GM13976 (cell line): ENCODE measurements at places on chromosomes 11 and 22.

DNA sequence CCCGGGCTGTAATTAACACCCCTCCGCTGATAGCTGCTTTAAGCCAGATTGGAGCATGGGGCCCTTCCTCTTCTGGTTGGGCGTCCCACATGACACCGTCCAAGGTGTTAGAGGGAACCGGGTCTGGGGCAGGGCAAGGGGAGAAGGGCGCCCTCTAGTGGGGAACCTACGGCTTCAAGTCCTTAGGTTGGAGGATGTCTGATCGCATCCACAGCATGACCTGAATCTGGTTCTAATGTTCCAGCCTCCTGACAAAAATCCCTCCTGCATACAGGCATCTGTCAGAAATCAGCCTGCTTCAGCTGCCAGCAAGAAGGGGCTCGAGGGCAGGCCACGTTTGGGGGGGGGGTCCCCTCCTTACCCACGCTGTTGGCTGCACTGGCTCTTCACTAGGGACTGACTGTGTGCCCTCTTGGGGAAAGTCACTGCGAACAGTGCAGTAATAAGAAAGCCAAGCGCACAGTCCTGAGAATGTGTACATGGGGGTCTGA, 94.2 kb upstream of the TBCEL start:
- DNase-seq, result peak; percentile 81

DNA sequence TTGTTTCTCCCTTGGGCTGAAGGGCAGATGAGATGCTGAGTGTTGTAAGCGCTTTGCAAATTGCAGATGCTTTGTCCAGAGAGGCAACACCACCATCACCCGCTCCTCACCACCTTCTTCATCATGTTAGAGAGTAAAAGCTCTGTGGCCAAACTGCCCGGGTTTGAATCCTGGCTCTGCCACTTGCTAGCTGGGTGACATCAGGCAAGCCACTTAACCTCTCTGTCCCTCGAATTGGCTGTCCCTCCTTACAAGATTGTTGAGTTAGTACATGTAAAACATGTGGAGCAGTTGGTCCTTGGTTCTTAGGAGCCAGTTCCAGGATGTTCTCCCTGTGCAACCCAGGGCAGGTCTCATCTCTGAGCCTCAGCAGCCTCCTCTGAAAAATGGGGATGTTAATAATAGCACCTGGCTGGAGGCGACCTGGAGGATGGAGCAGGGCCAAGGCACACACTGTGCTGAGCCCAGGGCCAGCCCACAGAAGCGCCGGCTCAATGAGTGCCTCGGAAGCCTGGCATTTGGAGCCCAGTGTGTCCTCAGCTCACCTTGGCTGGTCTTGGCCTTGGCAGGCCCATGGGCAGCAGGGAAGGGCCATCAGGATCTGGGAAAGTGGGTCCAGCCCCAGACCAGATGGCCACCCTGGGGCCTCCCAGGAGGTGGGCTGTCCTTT, 10.5 kb downstream of the C11orf86 start:
- DNase-seq, result no peak

GRCh38 chr11:17559341-17560087, 12.5 kb downstream of the OTOG start:
- no peak for DNase-seq

GRCh38 chr11:69818603-69819441, at the start of gene FGF3:
Gene FGF3, minus strand, starts transcription at chr11:69819416. Its CDS starts 483 bp downstream, at chr11:69818933.
- no peak for DNase-seq

DNA sequence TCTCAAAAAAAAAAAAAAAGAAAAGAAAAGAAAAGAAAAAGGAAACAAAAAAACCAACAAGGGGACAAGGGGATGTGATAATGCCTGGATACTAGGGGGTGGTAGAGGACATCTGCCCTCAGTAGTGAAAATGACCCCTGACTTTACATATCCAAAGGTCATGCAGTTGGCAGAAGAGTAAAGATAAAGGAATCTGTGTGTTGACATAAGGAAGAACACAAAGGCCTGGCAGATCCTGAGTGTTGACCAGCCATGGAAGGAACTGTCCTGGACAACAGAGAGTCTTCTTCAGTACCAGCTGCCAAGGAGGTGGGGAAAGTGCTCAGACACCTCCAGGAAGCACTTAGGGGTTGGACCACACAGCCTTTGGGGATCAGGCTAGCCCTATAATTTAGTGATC, 12.6 kb downstream of the SLC43A1 start:
- peak; percentile 16 for DNase-seq

DNA sequence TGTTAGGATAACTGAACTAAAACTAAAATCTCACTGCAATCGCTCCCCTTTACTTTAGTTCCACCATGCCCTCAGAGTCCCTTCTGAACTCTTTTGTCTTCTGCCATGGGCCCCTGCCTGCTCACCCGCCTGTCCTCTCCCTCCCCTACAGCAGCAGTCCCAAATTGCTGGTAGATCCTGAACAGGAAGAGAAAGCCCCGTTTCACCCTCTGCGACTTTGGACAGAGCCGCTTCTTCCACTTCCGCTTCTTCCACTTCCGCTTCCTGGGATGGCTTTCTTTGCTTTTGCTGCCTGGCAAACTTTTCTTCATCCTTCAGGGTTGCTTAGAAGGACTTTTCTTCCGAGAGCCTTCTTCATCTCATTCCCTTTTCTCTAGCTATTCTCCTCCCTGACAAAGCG, 35.7 kb upstream of the TLCD5 start:
- no peak for DNase-seq

DNA sequence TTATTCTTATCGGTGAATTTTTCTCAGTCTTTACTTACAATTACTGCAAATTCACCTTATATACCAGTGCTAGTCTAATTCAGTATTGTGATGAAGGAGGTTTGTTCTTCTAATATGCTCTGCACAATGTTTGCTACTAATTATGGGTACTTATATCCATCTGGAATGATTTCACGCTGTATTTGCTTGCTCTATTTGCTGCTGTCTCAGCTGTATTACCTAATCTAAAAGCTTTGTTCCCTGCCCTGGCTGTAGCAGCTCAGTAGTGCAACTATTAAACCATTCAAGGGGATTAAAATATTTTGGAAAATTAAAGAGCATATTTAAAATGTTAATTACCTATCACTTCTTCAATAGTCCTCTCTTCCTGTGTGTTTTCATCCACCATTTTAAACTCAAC, 375.3 kb downstream of the LUZP2 start:
- DNase-seq, result no peak

DNA sequence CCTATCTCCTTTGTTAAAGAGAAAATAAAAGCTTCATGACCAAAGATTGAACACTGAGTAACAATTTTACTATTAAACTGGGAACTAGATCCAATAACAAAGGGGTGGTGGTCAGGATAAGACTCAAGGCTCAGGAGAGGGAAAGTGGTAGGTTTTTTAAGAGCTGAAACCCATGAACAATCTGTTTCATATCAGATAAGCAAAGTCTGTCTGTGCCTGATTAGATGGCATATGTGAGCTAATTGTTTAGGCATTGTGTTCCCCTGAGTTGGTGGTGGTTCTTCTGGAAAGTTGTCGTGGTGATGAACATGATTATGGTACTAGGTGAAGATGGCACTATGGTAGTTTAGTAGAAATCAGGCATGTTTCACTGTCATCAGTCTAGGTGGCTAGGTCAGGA, 24.4 kb downstream of the USP47 start:
- DNase-seq, result no peak

- no peak for DNase-seq
Measured at GRCh38 chr11:118928870-118929500, 3.3 kb upstream of the BCL9L start.

DNA sequence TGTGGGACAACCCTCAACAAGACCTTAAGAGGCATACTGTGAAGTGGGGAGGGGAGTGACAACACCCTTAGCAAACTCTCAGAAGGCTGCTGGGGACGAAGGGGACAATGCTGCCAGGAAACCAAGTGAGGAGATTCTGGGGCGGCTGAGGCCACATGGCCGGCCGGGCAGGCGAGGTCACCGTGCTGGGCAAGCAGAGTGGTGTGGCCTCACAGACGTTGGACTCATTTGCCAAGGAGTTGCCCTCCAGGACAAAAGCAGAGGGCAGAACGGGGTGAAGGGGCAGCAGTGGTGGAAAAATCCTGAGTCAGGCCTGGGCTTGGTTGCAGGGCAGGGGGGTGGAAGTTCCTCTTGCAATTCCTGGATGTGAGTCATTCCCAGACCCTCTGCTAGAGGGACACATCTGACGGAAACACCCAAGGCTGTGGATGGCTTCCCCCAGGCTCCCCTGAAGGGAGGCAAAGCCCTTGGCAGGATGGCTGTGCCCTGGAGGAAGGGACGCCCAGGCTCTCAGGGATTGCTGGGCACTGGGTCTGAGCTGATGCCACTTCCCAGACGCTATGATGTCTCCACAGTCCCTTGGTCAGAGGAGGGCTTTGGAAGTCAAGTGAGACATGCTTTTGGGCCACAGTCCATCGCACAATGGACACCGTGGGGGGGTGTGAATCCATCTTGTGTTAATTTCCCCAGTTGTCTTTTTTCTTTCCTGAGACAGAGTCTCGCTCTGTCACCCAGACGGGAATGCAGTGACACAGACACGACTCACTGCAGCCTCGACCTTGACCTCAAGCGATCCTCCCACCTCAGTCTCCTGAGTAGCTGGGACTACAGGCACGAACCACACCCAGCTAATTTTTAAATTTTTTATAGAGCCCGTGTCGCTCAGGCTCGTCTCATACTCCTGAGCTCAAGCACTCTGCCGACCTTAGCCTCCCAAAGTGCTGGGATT, 16.2 kb upstream of the SHANK3 start:
- DNase-seq, result no peak

- DNase-seq, result peak; percentile 68
Measured at GRCh38 chr11:77147668-77148321, 19.7 kb downstream of the MYO7A start.

GRCh38 chr11:118917481-118918127, 8.1 kb downstream of the BCL9L start:
- no peak for DNase-seq

GRCh38 chr11:23099256-23099655, 239.0 kb upstream of the CCDC179 start:
- no peak for DNase-seq

GRCh38 chr11:120031612-120032600, 106.0 kb downstream of the TRIM29 start:
- DNase-seq, result no peak

GRCh38 chr11:126214441-126214840, 2.9 kb downstream of the FAM118B start:
- no peak for DNase-seq

- DNase-seq, result no peak
Measured at GRCh38 chr22:27065279-27065678, 407.9 kb downstream of the MIAT start.

DNA sequence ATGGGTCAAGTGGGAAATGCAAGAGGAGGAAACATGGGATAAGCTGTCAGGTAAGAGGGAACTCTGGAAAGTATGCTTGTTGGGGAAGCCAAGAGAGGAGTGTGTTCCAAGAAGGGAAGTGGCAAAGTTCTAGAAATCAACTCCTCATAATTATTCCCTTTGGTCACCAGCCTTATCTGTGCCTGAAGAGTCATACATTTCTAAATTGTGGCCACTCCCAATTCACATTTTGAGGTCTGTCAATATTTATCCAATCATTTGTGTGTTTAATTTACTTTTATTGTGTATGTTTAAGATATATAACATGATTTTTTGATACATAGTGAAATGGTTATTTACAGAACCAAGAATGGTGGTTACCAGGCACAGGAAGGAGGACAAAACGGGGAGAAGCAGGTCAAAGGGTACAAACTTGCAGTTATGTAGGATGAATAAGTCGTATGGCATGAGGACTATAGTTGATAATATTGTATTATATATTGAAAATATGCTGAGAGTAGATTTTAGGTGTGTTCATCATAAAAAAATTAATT, 131.7 kb downstream of the GRIA4 start:
- no peak for DNase-seq

DNA sequence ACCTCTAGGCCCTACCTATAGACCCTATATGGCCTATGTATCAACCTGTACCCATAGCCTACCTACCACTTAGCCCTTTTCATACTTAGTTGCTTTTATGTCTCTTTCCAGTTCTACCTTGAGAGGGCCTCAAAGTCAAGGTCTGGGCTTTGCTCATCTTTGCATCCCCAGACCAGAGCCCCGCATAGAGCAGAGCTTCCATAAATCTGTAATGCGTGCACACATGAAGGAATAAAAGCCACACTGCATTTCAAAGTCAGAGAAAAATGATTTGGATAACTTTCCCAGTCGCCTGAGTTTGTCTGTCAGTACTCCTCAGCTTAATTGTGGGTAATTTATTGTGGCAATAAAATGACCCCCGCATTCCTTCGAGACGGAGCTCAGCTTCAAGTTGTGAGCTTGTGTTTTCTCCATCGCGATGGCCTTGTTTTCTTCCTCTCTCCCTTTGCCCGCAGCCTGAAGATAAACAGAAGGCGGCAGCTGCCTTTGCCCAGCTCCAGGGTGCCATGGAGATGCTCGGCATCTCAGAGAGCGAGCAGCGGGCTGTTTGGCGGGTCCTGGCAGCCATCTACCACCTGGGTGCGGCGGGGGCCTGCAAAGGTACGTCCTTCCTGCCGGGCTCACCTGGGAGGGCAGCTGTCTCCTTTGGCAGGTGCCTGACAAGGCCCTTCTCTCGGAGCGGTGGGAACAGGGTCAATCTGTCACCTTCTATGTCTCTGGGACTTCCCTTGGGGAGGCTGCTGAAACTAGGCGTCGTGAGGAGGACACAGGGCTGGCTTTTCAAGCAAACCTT, 55.7 kb downstream of the MYO18B start:
- DNase-seq, result no peak

- DNase-seq, result no peak
Measured at GRCh38 chr11:86196085-86196696, 48.4 kb upstream of the EED start.

DNA sequence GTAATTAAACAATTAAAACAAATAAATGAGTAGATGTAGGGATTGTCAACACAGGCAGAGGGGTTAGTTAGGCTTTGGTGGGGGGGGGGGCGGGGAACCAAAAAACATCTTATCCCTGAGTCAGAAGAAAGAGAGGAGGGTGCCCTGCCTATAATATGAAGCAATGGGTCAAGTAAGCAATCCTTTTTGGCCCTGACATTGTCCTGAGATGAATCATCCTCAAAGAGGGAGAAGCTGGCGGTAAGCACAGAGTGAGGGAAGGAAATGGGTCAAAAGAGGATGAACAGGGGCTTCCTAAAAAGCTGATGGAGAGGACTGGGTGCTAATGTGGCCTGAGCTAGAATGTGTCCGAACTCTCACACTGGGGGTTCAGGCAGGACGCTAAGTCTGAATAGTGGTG, 4.7 kb downstream of the OLFML1 start:
- no peak for DNase-seq

DNA sequence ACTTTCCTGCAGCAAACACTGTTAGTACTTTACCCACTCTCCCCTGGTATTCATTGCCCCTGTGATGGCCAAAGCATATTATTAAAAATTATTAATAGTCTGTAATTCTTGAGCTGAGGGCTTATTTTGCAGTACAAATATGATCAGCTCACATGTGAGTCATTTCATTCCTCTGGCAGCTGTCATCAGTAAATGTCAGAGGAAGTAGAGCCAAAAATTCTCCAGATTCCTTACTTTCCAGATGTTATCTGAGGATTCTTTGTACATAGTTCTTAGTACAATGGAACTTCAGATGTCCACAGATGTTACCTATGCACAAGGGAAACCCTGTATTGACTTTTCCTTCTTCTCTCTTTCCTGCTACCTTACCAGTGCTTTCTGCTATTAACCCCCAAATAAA, 12.5 kb downstream of the OR5B3 start:
- no peak for DNase-seq
